ENCODE measurements at places on chromosomes 2 and 18.

GRCh38 chr2:173271825-173272224 lies 82.8 kb upstream of the CDCA7 start:
- no peak for DNase-seq

GRCh38 chr2:138964418-138964817 lies 184.2 kb upstream of the NXPH2 start:
- DNase-seq: no peak

GRCh38 chr18:10040287-10041011 lies 126.6 kb downstream of the VAPA start:
- no peak for DNase-seq

GRCh38 chr2:149080971-149081370 lies 42.5 kb downstream of the LYPD6B start:
- no peak for DNase-seq

- DNase-seq: no peak
Measured at GRCh38 chr2:15993232-15993610, 52.9 kb downstream of the MYCN start.

GRCh38 chr18:6294148-6294784 lies 120.4 kb downstream of the L3MBTL4 start:
- DNase-seq: no peak

DNA sequence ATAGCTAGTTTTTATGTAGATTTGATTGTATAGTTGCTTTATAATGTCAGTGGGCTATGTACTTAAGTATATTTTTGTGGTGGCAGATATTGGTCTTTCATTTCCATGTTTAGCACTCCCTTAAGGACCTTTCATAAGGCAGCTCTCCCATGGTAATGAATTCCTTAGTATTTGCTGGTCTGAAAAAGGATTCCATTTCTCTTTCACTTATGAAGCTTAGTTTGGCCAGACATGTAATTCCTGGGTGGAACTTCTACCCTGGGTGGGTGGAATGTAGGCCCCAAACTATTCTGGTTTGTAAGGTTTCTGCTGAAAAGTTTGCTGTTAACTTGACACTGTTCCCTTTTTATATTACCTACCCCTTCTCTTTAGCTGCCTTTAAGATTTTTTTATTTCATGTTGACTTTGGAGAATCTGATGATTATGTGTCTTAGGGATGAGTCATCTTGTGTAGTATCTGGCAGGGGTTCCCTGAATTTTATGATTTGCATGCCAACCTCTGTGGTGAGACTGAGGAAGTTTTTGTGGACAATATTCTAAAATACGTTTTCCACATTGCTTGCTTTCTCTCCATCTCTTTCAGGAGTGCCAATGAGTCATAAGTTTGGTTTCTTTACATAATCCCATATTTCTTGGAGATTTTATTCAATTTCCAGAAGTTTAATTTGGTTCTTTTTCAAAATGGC lies 65.4 kb upstream of the VRK2 start:
- no peak for DNase-seq

DNA sequence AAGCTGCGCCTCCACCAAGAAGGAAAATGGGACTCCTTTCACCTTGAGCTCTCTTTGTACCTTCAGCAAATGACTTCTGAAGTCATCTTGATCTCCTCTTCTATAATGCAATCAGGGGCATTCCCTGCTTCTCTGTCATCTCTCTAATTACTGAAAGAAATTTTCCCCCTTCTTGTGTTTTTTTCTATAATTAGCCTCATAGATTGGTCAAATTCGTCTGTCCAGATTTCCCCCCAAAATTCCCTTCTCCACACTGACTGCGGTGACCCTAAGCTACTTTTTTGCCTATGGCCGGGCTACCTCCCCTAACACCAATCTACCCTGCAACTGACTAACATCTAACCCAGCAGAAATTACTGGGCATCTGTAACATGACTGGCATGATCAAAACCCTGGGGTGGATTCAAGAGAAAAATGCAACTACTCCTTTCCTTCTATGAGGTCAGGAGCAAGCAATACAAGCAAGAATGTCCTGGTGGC lies 168.6 kb downstream of the BCL2 start:
- no peak for DNase-seq

DNA sequence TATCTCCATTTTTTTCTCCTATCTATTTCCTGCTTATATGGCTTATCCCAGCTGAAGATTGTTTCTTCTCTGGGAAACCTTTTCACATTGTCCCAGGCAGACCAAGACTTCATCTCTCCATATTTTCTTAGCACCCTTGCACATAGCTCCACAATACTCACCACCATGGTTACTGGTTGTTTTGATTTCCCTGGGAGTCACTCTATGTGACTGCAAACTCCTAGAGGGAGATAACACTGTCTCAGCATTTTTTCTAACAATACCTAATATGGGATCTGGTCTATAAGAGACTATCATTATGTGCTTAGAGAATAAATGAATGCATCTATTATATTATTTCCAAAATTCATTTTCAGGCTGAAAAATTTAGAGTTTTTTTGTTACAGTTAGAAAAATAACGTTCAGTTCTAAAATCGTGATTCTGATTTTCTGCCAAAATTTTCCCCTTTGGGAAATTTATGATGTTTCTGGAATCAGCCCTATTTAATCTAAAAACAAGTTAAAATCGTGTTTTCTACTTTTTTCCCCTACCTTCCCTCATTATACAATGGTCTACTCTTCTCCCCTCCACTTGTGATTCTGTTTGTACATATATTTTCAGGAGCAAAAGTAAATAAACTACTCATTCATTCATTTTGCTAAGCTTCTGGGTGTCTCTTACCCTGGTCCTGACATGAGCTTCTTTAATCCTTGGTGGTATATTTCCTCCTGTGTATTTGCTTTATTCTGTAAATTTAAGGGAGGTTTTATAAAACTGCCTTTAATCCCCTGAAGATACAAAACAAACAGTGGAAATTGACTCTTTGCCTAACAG lies 95.4 kb downstream of the HNMT start:
- no peak for DNase-seq

GRCh38 chr2:46290078-46290477 lies 7.1 kb upstream of the EPAS1 start:
- no peak for DNase-seq

DNA sequence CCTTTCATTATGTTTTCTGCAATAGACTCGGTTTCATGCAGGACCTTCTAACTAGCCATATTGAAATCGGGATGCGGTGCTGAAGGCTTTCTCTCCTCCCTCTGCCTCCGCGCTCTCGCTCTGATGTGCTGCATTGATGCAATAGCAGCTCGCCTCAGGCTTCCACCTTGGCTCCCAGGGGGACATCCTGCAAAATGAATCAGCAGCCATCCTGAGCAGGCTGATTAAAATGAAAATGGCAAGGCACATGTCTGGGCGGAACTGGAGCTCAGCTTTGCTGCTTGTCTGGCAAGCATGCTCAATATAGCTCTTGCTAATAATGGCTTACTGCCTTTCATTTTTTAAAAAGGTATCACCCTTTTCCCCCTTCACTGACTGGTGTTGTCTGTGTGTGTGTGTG lies 806 bp upstream of the MYT1L start:
- DNase-seq: no peak

DNA sequence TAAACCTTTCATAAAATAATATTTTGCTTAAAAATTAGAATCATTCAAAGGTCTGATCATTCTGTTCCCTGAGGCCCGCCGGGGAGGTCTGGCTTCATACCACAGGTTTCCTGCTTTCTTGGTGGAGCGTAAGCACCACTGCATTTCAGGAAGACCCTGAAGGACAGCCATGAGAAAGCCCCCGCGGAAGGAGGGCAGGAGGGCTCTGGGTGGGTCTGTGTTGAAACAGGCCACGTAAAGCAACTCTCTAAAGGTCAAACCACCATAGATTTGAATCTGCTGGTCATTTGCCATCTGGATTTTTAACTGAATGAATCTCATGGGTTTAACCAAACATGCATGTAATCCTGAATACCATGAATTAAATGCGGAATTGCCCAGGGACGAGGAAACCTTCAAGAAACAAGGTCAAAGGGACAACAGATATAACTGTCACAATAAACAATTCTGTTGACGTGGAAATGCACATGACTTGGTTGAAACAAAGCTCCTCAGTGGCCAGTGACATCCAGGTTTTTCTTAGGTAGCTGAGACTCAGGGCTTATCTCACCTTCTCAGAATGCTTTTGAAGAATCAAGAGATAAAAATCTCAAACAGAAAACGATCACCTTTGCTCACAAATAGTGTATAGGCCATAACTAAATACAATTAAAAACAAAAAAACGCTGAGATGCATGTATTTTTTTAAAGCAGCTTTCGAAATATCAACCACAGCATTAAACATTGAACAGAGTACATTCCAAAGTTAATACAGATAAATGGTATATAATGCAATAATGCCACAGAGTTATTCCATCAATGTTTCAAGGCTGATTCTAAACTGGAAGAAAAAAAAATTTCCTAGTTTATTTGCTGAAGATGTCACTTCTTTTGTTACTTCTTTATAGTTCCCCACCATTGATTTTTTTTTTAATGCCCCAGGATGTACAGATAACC lies 193.2 kb downstream of the BCL2 start:
- DNase-seq: no peak

- no peak for DNase-seq
Measured at GRCh38 chr2:118240276-118240675, 152.0 kb downstream of the INSIG2 start.

- DNase-seq: no peak
Measured at GRCh38 chr2:41906338-41906725, 141.5 kb upstream of the PKDCC start.

DNA sequence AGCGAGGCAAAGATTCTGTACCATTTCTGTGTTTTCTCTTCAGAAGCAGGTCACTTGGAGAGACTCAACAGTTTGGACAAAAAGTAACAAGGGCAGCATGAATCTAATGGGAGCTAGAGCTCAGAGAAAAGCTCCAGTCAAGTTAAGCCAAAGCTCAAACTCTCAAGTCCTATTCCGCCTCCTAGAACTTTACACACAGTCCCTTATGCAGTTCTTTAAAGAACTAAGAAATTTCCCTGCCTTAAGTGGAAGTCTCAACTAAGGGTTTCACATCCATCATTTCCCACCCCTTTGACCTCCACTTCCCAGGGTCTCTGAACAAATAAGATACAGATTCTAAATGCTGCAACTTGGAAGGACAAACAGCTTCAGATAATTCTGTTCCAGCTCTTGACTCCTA lies 121.3 kb upstream of the RNU4ATAC start:
- DNase-seq: no peak

GRCh38 chr2:25035537-25036220 lies 6.2 kb upstream of the EFR3B start:
- DNase-seq: no peak

DNA sequence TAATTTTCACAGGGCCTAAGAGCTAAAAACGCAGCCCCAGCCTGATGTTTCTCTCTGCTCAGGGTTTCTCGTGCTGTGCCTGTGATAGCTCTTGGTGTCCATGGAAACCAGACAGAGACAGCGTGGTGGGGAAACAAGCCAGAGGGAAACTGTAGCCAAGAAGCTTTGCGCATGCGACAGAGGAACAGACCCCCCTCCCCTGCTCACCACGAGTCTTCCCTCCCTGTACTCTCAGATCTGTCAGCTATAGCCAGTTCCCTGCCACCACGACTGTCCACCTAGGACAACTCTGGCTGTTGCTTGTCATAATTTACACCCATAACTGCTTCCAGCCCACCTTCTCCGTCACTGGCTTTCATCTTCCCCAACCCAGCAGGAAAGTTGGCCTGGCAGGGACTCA lies 13.2 kb upstream of the DNAJC27 start:
- DNase-seq: no peak

GRCh38 chr2:85787981-85788340 lies 34.2 kb downstream of the ATOH8 start:
- DNase-seq: no peak

DNA sequence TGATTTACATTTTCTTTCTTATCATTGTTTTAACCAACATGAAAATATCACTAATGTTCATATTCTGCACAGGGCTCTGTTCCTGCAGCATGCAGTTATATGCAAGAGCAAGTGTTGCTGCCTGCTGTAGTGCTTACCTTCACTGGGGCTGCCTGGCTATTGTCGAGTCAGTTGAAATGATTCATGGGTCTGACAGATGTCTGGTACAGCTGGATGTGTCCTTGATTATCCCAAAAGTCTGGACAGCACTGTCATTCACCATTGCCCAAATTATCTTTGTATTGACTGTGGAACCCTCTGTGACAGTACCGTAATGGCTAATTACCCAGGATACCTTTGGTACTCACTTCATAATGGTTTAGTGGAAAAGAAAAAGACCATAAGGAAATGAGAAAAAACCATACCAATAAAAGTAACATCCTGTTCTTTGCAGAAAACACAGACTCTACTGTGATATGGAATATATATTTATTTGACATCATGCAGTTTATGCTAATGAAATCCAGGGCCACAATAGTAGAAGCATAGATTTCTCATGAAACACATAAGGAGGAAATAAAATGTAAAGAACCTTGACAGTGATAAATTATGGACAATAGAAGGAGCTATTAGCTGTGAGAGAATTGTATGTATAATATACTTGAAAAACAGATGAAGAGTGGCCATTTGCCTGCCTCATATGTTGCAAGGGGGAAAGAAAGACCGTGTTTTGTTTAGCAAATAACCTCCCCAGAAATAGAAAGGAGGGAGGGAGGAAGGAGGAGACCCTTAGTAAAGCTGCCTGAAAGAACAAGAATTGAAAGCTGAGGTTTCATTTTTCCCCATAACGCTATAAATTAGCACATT lies 249.8 kb upstream of the ATP5MC3 start:
- no peak for DNase-seq

GRCh38 chr2:46547223-46548102 lies 68.1 kb downstream of the TMEM247 start:
- DNase-seq: no peak

- DNase-seq: no peak
Measured at GRCh38 chr2:15668611-15669305, 77.1 kb downstream of the DDX1 start.

- DNase-seq: no peak
Measured at GRCh38 chr2:233082222-233082930, 22.2 kb downstream of the INPP5D start.

DNA sequence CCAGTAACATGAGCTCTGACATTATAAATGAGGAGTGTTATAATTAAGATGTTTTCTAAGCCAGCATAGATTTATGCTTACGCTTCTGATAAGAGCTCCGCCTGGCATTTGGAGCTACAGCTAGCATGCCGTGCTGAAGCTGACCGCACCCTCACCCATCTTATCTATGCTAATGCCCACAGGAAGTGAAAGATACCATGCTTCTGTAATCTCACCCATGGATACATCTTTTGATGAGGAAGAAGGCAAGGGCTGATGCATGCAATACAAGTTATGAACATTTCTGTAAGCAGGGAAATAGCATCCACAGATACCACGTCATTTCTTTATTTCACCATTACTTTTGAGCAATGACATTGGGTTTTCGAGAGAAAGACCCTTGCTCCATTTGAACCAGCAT lies 82.3 kb downstream of the ARL4C start:
- no peak for DNase-seq

All from NCI-H187 treated with DMSO at 0.1 percent for 48 hours (cell line).